ENCODE measurements at places on chromosomes 12 and 14.
A peak's percentile ranks its signal among the peaks of the same experiment; 100 is the strongest.

DNA sequence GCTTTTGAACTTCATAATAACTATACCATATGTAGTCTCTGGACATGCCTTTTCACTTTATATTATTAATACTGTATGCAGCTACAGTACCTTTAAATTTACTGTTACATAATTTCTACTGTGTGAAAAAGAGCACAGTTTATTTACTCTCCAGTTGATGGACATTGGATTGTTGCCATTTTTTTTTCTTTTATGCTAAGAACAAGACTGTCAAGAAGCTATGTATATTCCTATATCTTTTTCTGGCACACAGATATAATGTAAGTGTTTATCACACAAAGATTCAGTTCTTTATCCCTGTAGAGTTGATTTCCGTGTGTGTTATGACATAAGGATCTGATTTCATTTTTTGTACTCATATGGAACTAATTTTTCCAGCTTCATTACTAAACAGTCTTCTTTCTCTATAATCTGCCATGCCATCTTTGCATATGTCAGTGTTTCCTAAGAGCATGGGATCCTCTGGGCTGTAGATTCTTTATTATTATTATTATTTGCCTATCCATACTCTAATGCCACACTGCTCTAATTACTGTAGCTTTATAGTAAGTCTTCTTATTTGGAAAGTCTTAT, 593.0 kb upstream of the ATP2B1 start:
- DNase-seq = no peak

DNA sequence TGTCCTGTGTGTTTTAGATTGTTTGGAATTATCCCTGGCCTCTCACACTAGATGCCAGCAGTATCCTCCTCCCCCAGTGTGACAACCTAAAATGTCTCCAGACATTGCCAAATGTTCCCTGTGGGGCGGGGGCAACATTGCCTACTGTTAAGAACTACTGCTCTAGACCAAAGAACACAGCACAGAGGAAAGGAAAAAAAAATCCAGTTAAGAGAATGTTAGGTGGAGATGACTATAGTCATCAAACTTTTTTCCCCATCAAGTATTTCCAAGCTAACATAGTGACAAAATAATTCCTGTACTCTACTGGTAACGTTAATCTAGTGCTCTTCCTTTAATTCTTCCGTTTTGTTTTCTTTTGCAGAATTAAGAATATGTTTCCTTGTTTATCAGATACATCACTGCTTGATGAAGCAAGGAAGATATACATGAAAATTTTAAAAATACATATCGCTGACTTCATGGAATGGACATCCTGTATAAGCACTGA, 3.5 kb downstream of the CDKN1B start:
- DNase-seq = no peak

DNA sequence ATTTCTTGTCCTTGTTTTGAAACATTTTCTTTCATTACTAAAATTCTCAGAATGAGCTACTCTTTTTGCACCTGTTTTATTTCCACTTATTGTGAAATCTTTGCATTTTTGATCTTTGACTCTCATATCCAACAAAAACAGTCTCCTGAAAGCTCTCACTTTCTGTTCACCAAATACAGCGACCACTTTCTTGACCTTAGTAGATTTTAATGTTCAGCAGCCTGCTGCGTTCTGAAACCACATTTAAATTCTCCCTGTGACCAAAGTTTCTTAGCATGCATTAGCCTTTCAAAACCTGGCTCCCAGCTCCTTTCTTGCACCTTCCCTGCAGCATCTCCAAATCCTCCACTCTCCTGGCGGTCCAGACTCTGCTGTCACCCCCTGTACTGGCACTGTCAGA, 404.4 kb upstream of the PDE3A start:
- no peak for DNase-seq

DNA sequence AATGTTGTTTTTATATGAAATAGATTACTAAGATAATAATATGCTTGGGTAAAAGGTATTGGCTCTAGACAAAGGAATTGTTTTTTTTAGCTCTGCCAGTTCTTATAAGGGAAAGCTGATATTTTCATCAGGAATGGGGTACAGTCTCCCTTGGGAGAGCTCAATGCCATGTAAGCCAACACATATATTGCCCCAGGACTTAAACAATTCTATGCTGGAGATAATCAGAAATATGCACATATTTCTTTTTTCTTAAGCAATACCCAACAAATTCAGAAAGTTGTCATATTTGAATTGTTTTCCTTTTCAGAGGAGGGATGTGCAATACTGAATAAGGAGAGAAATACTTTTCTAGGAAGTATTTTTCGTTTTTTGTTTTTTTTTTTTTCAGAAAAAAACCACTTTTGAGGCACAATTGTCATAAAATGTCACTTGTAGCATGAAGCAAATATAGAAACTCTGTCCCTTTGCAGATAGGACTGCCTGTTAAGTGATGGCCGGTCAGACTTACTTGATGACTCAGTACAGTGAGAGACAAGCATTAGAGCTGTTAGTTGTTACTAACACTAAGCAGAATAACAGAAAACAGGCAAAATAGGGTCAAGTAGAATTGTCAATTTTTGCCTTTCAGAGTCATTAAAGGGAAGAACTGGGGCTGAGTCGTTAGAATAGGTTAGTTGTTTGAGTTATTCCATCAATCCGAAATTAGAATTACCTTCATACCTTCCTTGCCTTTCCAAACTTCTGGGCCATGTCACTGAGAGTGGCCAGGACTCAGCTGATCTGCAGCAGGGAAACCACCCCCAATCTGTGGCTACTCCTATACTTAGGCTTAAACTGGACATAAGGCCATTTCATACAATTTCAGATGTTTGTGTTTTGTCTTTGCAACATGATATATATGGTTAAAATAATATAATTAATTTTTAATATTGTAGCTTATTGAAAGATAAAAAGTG, 168.1 kb downstream of the SLC38A4 start:
- DNase-seq = no peak

GRCh38 chr12:27034607-27035293, 12.4 kb downstream of the MED21 start:
- DNase-seq = no peak

DNA sequence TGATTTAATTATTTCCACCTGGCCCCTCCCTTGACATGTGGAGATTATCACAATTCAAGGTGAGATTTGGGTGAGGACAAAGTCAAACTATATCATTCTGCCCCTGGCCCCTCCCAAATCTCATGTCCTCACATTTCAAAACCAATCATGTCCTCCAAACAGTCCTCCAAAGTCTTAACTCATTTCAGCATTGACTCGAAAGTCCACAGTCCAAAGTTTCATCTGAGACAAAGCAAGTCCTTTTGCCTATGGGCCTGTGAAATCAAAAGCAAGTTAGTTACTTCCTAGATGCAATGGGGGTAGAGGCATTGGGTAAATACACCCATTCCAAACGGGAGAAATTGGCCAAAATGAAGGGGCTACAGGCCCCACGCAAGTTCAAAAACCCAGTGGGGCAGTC, 31.1 kb upstream of the SPATA7 start:
- no peak for DNase-seq

- no peak for DNase-seq
Observed at GRCh38 chr12:49789992-49790391, 38.2 kb downstream of the NCKAP5L start.

- DNase-seq = no peak
Observed at GRCh38 chr14:41482861-41483260, 123.8 kb upstream of the LRFN5 start.

DNA sequence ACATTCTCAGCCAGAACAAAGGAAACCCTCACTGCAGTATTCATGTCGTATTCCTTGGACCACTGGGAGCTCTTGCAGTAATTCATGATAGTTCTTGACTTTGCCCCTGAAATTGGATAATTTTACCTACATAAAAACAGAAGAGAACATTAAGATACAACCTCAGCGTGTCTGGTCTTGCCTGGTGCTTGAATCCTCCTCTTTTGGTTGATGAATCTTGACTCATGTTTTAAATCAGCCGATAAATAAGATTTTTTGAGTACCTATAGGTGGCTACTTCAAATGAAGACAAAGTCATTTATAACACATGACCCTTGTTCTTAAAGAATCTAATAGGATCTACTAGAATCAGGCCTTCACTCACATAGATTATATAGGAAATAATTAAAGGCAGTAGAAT, 221.0 kb downstream of the PTPRO start:
- DNase-seq = no peak

DNA sequence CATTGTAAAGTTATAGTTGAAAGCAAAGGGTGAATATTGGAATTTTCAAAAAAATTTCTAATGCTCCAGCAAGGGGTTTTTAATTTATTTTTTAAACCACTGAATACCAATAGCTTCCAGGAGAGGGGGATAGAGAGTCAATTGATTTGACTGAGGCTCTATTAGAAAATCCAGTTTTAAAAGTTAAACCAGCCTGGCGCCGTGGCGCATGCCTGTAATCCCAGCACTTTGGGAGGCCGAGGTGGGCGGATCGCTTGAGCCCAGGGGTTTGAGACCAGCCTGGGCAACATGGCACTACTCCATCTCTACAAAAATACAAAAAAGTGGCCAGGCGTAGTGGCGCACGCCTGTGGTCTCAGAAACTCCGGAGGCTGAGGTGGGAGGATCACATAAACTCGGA, 150.1 kb downstream of the SLC38A4 start:
- DNase-seq = peak; percentile 7
